EH (cell line): ENCODE measurements at places on chromosomes 1 and 21.
A peak's percentile ranks its signal among the peaks of the same experiment; 100 is the strongest.

DNA sequence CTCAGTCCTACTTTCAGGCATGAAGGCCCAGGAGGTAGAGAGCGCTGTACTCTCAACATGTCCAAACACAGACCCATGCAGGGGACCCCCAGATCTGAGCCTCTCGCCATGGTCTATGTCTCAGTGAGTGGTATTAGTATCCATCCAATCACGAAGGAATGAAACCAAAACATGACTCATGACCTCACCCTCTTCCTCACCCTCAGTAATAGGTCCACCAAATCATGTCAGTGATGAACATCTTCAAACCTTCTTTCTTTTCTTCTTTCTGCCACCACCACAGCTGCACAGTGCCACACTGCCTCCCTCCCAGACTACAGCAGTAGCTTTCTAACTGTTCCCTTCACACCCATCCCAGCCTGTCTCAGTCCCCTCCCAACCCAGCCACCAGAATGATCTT, 16.8 kb downstream of the C1orf116 start:
- DNase-seq: no peak

- peak; percentile 92 for DNase-seq
Observed at GRCh38 chr1:207751790-207752455, at the start of gene CD46. CD46 (plus strand) TSS chr1:207752054; CDS start chr1:207752213, 159 bp downstream.

GRCh38 chr1:84574936-84575335, 696 bp upstream of the CTBS start:
- DNase-seq: no peak

- peak; percentile 66 for DNase-seq
Observed at GRCh38 chr1:94927405-94928175, 680 bp upstream of the CNN3 start.

DNA sequence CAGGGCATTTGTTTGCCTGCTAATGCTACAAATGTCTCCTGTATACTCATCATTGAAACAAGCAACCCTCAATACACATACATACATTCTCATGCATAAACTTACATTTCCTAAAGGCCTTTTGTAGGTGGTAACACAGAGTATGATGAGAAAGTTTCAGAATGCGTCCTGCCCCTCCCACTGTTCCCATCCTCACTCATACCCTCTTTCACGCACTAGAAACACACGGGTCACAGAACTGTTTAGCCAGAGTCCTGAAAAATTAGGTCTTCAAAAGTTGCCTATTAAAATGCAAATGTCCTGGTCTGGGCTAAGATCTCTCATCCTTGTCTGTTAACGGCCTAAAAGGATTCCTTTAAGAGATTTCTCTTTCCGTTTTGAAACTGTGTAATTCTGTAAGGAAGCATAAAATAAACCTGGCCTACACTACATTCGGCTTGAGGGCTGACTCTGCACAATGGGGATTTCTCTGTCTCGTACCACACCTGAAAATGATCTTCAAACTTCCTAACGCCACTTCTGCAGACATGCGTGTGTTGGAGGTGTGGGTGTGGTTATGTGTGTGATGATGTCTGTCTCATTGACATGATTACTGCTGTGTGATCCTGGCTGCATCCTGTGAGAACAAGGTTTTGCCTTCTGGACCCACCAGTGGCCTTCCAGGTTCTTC, 5.3 kb upstream of the FCER1A start:
- DNase-seq: no peak

- DNase-seq: no peak
Observed at GRCh38 chr1:222736972-222737371, at the start of gene FAM177B. FAM177B (plus strand) TSS chr1:222737202; CDS start chr1:222746546, 9,344 bp downstream.

GRCh38 chr1:38061883-38062328, 15.3 kb upstream of the POU3F1 start:
- no peak for DNase-seq

DNA sequence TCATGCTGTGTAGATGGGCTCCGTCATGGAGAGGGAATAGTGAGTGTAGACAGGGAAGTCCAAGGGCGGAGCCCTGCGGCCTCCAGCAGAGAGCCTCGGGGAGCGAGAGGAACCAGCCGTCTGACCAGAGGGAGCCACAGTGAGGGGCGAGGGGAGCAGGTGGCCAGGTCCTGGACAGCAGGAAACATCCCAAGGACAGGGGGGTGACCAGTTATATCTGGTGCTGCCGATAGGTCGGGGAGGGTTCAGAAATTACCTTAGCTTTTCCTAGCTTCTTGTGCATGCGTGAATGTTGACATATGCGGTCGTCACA, 46.5 kb downstream of the TRAPPC10 start:
- DNase-seq: no peak

DNA sequence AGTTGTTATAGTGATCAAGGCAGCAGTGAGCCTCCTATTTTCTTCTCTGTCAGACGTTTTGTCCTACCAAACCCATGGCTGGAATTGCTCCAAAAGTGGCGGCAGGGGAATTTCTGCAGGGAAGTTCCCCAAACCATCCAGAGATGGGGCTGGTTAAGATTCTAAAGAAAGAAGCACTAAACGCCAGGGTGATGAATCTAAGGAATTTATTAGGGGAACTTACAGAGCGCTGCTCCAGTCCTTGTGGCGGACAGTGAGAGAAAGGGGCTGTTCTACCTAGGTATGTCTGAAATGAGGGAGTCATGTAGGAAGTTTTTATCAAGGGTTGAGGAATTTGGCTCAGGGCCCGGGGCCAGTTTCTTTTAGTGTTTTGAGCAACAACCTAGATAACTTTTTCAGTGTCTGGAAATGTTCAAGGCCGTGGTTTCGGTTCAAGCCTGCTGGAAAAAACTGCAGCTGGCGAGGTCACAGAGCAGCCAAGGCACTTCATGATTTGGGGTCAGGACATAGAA, 222.4 kb upstream of the B3GALT2 start:
- peak; percentile 96 for DNase-seq

GRCh38 chr1:21667348-21668231, 1.6 kb downstream of the RAP1GAP start:
- no peak for DNase-seq

- DNase-seq: peak; percentile 74
Observed at GRCh38 chr1:91555821-91556531, 55.3 kb downstream of the CDC7 start.

- DNase-seq: no peak
Observed at GRCh38 chr1:228288536-228289238, 80.8 kb downstream of the OBSCN start.

GRCh38 chr1:19824541-19824940, 9.5 kb upstream of the RNF186 start:
- DNase-seq: no peak

DNA sequence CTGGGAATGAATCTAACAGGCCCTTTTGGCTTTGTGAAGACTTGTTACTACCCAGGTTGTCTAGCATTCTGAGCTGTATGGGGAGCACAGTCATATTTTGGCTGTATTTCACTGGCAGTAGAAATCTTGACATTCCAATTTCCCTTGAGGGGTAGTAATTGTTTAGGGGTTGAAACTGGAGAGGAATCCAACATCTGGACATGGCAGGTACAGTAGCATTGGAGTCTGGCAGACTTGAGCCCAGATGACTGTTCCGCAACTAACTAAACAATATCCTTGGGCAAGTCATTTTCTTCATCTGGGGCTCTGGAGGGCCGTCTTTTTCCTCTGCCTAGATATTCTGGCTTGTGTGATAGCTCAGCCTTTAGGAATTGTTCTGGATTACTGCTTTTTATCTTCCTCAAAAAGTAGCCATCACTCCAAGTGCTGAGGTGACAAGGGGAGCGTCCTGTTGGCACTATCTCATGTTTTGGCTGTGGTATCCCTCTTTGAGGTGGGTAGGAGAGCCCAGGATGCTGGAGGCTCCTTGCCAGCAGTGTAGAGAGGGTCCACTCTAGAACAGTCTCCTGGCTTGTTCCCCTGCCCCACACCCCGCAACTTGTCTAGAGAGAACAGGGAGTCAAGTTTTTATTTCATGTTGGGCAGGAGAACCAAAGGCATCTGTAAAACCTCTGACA, 22.7 kb upstream of the NBL1 start:
- no peak for DNase-seq

DNA sequence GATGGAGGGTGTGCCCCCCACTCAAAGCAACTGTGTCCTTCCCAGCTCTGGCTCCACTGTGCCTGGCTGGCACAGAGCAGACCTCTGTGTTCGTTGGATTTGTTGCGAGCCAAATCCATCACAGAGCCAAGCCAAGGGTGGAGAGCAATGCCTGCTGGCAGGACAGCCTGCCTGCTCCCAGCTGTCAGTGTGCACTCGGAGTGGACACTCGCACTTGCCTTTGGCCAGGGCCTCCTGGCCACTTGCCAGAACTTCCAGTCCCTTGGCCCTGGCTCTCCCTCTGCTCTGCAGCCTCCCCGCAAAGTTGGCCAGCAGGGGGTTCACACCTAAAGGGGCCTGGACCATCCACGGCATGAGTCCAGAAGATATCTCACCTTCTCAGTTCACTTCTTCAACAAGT, 16.4 kb downstream of the HEYL start:
- no peak for DNase-seq

GRCh38 chr1:233033361-233033760, 83.0 kb downstream of the NTPCR start:
- peak; percentile 20 for DNase-seq

DNA sequence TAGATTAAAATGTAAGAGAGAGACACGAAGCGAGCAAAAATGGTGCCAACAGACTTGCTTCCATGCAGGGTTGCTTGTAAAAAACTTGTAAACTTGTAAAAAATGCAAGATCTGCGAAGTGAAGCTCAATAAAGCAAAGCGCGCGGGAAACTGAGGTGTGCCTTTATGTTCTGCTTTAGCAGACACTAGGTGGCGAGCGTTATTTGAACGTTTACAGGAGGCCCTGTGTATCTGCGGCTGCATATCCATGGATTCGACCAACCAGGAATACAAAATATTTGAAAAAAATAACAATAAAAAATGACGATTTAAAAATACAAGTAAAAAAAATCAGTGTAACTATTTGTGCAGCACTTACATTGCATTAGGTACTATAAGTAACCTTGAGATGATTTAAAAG, 1.5 kb downstream of the UBE2G2 start:
- DNase-seq: peak; percentile 53

GRCh38 chr1:94805912-94806311, 14.2 kb upstream of the SLC44A3 start:
- DNase-seq: peak; percentile 65

- DNase-seq: no peak
Observed at GRCh38 chr1:66381621-66382275, 152.2 kb upstream of the SGIP1 start.

DNA sequence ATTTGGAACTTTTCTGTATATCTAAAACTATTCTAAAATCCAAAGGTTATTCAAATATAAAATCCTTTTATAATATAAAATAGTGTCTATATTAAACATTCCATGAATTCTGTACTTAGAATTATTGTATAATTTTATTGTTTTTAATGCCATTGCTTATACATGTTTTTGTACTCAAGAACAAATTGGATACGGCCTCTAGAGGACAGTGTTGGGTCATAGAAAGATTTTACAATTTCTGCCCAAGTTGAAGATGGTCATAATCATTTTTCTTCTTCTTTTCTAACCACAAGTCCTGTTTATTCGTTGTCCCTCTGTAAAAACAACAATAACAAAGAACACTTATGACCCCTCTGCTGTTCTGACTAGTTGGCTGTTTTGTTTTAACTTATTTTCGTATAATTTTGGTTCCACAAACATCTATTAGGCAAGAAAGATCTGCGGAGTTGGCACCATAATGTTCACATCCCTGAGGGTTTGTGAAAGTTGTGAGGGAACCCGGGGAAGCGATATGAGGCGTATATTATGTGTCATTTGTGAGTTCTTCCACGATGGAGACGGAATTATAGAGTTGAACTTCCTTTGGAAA, 75.7 kb upstream of the KIF26B start:
- peak; percentile 65 for DNase-seq

DNA sequence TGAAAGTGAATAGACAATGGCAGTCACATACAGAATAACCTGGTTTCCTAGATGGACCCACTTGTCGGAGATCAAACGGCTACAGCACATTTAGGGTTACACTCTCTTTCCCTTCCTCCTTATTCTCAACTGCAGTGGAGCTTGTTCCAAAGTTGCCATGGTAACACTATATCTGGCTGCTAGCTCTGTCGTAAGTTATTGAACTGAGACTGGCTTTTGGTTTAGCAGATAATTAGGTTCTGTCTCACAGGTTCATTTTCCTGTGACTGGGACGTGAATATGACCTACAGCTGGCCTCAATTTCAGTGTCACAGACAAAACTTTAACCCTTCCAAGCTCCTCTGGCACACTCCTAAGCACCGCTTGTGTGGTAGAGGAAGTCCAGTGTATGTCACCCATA, 875.8 kb downstream of the USP25 start:
- DNase-seq: no peak

GRCh38 chr1:227944931-227945890, 2.5 kb downstream of the WNT9A start:
- DNase-seq: no peak

- DNase-seq: peak; percentile 39
Observed at GRCh38 chr1:119040906-119041305, 52.8 kb upstream of the TBX15 start.

DNA sequence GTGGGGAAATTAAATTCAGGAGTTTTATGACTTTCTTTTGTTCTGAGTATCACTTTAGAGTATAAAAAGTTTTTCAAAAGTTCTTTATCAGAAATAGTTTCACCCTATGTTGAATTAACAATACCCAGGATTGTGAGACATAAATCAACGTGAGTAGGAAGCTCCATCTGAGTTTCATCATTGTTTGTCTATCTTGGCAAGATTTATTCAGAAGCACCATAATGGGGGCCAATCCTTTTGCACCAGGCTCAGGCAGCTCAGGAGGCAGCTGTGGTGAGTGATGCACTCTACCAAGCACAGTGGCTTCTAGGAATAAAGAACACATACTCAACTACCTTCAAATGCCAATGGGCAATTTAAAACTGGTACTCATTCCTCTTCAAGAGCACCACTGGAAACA, 12.0 kb downstream of the CREG1 start:
- no peak for DNase-seq

GRCh38 chr1:47883963-47884362, 113.2 kb downstream of the TRABD2B start:
- DNase-seq: no peak

DNA sequence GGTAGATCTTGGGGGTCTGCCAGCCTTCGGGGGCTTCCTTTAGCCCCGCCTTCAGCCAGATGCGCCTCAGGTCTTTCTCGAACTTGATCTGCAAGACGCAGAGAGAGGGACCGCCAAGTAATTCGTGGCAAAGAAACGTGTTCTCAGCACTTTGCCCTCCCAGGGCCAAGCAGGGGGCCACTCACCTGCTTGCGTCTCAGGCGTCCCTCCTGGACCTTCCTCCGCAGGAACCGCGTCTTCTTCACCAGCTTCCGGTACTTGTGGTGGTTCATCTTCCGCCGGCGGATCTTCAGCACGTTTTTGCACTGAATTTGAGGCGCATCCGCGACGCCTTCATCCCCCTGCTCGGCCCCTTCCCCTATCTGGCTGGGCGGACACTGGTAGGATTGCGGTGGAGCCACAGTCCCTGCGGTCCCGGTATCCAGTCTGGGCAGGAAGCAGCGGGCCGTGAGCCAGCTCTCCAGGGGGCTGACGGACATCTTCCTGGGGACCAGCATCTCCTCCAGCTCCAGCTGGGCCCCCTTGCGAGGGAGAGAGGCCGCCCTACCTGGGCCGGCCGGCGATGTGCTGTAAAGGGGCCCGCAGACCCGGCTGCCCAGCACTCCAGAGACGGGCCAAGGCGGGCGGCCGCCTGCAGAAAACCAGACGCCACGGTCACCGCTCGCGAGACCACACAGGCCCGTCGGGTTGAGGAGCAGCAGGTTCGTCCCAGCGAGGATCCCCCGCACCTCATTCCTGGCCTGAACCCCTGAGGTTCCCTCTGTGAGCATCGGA, 1.0 kb downstream of the AURKAIP1 start:
- no peak for DNase-seq
